ENCODE measurements at places on chromosomes 5 and 9. TPM values are rescaled to one million over a fixed set of nuclear protein-coding genes. Genes with fewer than 3 reads are reported as not detected.

- no peak overlapping the region for H3K27ac ChIP-seq
- H3K36me3 ChIP-seq: no peaks in the 10 kb centered on the region
- no peaks in the 10 kb centered on the region for H3K27me3 ChIP-seq
- H3K4me1 ChIP-seq: no peaks in the 10 kb centered on the region
- no peak for DNase-seq
Measured at GRCh38 chr5:142478113-142478512, 153.3 kb upstream of the SPRY4 start.

DNA sequence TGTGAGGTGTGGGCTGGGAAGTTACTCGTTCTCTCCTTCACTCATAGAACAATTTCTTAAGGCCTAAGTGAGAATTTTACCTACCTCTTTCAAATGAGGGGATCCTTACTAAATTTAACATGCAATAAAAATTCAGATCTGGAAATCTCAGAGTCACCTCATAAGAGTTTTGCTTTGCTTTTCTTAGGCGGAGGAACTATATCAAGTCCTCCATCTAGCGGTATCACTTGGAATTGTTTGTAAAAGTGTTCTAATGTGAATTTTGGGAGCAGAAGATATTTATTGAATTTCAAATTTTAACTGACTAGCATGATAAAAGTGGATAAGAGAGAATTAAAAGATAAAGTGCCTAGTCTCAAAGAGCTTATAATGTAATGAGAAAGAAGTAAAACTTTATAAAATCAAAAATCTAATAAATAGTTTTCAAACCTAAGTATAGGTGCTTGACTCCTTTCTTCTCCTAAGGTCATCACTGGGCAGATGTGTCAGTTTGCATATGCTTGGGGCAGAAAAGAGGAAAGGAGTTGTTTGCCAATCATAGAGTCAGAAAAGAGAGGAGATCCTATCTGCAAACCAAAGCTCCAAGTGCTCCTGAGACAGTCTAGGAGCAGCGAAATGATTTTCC is 145.7 kb upstream of the DAB2 start:
- DNase-seq: no peak
- H3K4me3 ChIP-seq: no peak overlapping the region
- no peaks in the 10 kb centered on the region for H3K27me3 ChIP-seq
- H3K36me3 ChIP-seq: no peaks in the 10 kb centered on the region
- no peaks in the 10 kb centered on the region for H3K4me1 ChIP-seq
- H3K27ac ChIP-seq: no peak overlapping the region

DNA sequence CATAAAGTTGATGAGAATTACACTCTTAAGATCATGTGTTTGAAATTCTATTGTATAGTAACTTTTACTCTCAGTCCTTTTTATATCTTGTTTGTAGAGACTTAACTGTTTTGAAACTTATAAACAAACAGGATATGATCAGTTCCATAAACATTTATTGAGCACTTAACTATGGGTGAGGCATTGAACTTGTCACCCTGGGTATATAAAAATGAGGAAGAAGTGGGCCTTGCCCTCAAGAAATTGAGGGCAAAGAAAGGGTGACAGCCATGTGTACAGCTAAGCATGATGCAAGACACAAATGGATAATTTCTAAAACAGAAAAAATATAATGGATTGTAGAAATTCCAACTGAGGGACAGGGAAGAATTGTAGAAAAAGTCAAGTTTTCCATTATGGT is 15.7 kb downstream of the UNC13B start:
- H3K36me3 ChIP-seq: no peaks in the 10 kb centered on the region
- H3K27me3 ChIP-seq: no peaks in the 10 kb centered on the region
- H3K4me1 ChIP-seq: no peaks in the 10 kb centered on the region

DNA sequence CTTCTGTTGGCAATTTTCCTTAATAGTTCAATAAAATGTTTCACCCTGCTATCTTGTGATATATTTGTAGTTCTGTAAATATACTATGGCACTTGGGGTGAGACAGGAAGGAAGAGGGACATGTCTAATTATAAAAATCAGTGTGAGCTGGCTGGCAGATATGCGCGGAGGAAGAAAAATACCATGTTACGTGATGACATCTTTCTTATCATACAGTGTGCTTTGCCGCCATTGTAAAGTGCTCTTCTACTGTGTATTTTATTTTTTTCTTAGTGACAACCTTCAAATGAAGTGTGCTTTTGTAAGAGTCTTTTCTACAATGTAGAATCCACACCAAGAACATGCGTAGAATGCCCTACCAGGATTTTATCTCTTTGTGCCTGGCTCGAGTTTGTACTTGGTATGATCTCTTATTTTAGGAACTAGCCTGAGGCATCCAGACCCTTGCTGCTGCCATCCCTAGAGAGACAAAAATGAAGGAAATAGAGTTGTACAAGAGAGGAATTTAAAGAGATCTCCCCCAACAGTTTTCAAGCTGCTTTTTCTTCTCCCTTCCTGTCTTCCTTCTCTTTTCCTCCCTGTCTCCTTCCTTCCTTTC is 46.7 kb upstream of the RIOK2 start:
- H3K27me3 ChIP-seq: no peaks in the 10 kb centered on the region
- H3K36me3 ChIP-seq: no peaks in the 10 kb centered on the region
- no peak overlapping the region for H3K4me3 ChIP-seq
- H3K27ac ChIP-seq: no peak overlapping the region
- H3K4me1 ChIP-seq: no peaks in the 10 kb centered on the region

- no peak overlapping the region for H3K27ac ChIP-seq
- H3K4me1 ChIP-seq: no peaks in the 10 kb centered on the region
- no peak overlapping the region for H3K4me3 ChIP-seq
- H3K27me3 ChIP-seq: no peaks in the 10 kb centered on the region
- no peaks in the 10 kb centered on the region for H3K36me3 ChIP-seq
Measured at GRCh38 chr5:82642313-82642712, 364.2 kb upstream of the RPS23 start.

DNA sequence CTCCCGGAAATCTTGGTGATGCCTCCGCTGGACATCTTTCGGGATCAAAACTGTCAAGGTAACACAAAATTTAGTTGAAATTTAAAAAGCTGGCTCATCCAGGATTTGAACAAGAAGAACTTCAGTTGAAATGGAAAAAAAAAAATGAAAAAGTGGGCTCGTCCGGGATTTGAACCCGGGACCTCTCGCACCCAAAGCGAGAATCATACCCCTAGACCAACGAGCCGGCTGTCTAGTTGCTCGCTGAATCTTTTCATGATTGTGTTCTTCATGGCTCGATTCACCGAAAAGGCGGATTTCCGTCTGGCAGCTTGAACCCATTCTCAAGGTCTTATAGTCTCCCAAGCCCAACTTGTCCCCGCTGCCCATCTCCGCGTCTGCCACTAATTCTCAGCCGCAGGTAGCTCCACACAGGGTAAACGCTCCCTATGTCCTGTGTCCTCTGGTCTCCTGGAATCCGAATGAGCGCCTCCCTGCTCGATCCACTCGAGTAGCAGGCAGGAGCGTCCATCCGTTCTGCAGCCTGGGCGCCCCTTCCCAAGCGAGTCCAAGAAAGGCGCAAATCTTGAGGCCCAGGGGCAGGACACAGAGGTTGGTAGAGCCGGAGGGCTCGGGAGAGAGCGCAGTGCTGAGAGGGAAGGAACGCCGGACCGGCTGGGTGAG is 16.2 kb downstream of the TRIM7 start:
- peaks cover 10% of the 10 kb centered on the region for H3K4me1 ChIP-seq
- no peaks in the 10 kb centered on the region for H3K27me3 ChIP-seq
- H3K36me3 ChIP-seq: no peaks in the 10 kb centered on the region

GRCh38 chr9:86342269-86342668 is 11.9 kb downstream of the TUT7 start:
- no peak overlapping the region for H3K4me3 ChIP-seq
- DNase-seq: no peak
- H3K27ac ChIP-seq: no peak overlapping the region
- H3K36me3 ChIP-seq: peaks cover 28% of the 10 kb centered on the region

GRCh38 chr9:124788542-124789217 is 11.7 kb downstream of the OLFML2A start:
- no peak overlapping the region for H3K27ac ChIP-seq
- H3K27me3 ChIP-seq: no peaks in the 10 kb centered on the region
- H3K4me1 ChIP-seq: no peaks in the 10 kb centered on the region
- no peaks in the 10 kb centered on the region for H3K36me3 ChIP-seq
- DNase-seq: no peak

- no peaks in the 10 kb centered on the region for H3K27me3 ChIP-seq
- peaks cover 26% of the 10 kb centered on the region for H3K4me1 ChIP-seq
- H3K36me3 ChIP-seq: no peaks in the 10 kb centered on the region
- DNase-seq: no peak
- no peak overlapping the region for H3K27ac ChIP-seq
- peak overlapping the region; percentile 70 for H3K4me3 ChIP-seq
Measured at GRCh38 chr9:113151696-113152630, 1.2 kb downstream of the SLC31A2 start.

GRCh38 chr5:174083056-174083827 is 37.7 kb downstream of the NSG2 start:
- H3K4me1 ChIP-seq: no peaks in the 10 kb centered on the region
- H3K4me3 ChIP-seq: no peak overlapping the region
- no peaks in the 10 kb centered on the region for H3K27me3 ChIP-seq
- no peaks in the 10 kb centered on the region for H3K36me3 ChIP-seq
- H3K27ac ChIP-seq: no peak overlapping the region

DNA sequence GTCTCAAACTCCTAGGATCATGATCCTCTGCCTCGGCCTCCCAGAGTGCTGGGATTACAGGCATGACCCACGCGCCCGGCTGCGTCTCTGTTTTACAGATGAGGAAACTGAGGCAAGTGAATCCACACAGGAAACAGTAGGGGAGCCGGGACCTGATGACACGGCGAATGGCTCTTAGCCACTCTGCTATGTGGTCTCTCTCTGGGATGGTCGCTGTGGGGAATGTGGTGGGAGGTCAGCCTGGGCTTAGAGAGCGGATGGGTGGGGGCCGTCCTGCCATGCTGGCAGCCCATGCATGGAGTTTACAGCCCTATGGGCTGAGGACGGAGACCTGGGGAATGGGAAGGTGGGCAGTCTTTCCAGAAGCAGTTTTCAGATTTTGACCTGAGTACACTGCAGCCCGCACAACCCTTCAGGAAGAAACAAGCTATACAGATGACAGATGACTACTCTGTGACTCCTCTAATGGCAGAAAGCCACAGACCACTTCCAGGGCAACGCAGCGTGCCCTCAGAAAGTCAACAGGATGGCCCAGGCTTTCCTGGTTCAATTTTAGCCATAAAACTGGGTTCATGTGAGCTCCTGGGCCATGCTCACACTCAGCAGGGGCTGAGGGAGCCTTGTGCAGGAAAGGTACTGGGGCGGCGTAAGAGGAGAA is 136.1 kb upstream of the RAPGEF1 start:
- no peak for DNase-seq
- no peak overlapping the region for H3K4me3 ChIP-seq
- no peaks in the 10 kb centered on the region for H3K27me3 ChIP-seq
- H3K4me1 ChIP-seq: no peaks in the 10 kb centered on the region
- no peak overlapping the region for H3K27ac ChIP-seq

GRCh38 chr5:162288647-162289296 is 221.2 kb downstream of the GABRG2 start:
- H3K4me1 ChIP-seq: no peaks in the 10 kb centered on the region
- no peak for DNase-seq
- H3K36me3 ChIP-seq: no peaks in the 10 kb centered on the region
- no peaks in the 10 kb centered on the region for H3K27me3 ChIP-seq
- H3K4me3 ChIP-seq: no peak overlapping the region
- no peak overlapping the region for H3K27ac ChIP-seq

DNA sequence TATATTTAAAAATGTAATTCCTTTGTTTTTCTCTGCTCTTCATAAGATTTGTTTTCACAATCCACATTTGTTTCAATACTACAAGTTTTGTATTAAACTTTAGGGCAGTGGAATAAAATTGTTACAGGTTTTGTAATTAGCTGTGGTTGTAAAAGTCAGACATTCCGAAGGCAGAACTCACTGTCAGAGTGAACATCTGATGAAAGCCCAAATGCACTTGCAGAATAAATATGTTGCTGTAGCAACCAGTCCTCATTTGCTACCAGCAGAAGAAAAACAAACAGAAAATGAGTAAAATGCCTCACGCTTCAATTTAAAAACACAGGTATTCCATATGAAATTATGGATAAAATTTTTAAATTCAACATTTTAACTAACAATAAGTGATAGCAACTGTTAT is 740.1 kb upstream of the FAM174A start:
- H3K36me3 ChIP-seq: no peaks in the 10 kb centered on the region
- H3K27me3 ChIP-seq: no peaks in the 10 kb centered on the region

DNA sequence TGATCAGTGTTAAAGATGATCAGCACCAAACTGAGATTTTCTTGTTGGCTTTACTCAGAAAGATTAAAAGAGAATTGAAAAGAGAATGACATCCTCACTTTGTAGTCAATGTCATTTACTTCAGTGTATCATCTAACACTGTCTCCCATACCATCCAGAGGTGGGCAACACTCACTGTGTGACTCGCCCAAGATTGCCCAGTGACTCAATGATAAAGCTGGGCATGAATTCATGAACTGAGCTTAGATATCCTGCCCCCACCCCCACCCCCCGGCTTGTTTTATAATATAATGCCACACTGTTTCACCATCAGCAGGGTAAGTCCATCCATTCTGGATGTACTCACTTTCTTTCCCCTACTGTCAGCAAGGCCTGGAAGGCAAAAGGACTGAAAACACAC is 242.2 kb downstream of the FAM114A2 start:
- H3K4me3 ChIP-seq: no peak overlapping the region
- no peaks in the 10 kb centered on the region for H3K27me3 ChIP-seq
- no peaks in the 10 kb centered on the region for H3K36me3 ChIP-seq
- no peaks in the 10 kb centered on the region for H3K4me1 ChIP-seq
- H3K27ac ChIP-seq: no peak overlapping the region
- DNase-seq: no peak

GRCh38 chr9:124263800-124264426 is 6.2 kb downstream of the NEK6 start:
- H3K27me3 ChIP-seq: no peaks in the 10 kb centered on the region
- peaks cover 17% of the 10 kb centered on the region for H3K4me1 ChIP-seq
- no peak for DNase-seq
- no peak overlapping the region for H3K4me3 ChIP-seq

- no peaks in the 10 kb centered on the region for H3K27me3 ChIP-seq
- no peaks in the 10 kb centered on the region for H3K4me1 ChIP-seq
- no peak for DNase-seq
- no peak overlapping the region for H3K4me3 ChIP-seq
- no peak overlapping the region for H3K27ac ChIP-seq
- H3K36me3 ChIP-seq: no peaks in the 10 kb centered on the region
Measured at GRCh38 chr5:150746-151145, 40.5 kb upstream of the LRRC14B start.

GRCh38 chr5:5140479-5141338 is 579 bp downstream of the ADAMTS16 start:
- H3K27me3 ChIP-seq: peaks cover 6% of the 10 kb centered on the region
- no peak overlapping the region for H3K4me3 ChIP-seq
- H3K4me1 ChIP-seq: peaks cover 3% of the 10 kb centered on the region
- H3K27ac ChIP-seq: no peak overlapping the region
- H3K36me3 ChIP-seq: no peaks in the 10 kb centered on the region

- H3K36me3 ChIP-seq: no peaks in the 10 kb centered on the region
- DNase-seq: no peak
- H3K27ac ChIP-seq: no peak overlapping the region
- H3K4me1 ChIP-seq: peaks cover 64% of the 10 kb centered on the region
- no peaks in the 10 kb centered on the region for H3K27me3 ChIP-seq
Measured at GRCh38 chr9:35906923-35907699, 1.1 kb downstream of the HRCT1 start.

SCGB3A2 gene
- not detected for polyA plus RNA-seq

MSH3 gene
- polyA plus RNA-seq: 13.1 TPM

BNIP1 gene
- 16.8 TPM for polyA plus RNA-seq

ATP10B gene
- polyA plus RNA-seq: not detected

PCDHGA7 gene
- polyA plus RNA-seq: not detected

PCDHA12 gene
- polyA plus RNA-seq: not detected

PSAT1 gene
- 11.6 TPM for polyA plus RNA-seq

IFNA2 gene
- not detected for polyA plus RNA-seq

C7 gene
- polyA plus RNA-seq: not detected

HRH2 gene
- 1.3 TPM for polyA plus RNA-seq

HDAC3 gene
- 92.8 TPM for polyA plus RNA-seq

ZER1 gene
- polyA plus RNA-seq: 46.2 TPM

All from CD8-positive, alpha-beta memory T cell (primary cell).